ENCODE measurements at places on chromosomes 4 and X.

DNA sequence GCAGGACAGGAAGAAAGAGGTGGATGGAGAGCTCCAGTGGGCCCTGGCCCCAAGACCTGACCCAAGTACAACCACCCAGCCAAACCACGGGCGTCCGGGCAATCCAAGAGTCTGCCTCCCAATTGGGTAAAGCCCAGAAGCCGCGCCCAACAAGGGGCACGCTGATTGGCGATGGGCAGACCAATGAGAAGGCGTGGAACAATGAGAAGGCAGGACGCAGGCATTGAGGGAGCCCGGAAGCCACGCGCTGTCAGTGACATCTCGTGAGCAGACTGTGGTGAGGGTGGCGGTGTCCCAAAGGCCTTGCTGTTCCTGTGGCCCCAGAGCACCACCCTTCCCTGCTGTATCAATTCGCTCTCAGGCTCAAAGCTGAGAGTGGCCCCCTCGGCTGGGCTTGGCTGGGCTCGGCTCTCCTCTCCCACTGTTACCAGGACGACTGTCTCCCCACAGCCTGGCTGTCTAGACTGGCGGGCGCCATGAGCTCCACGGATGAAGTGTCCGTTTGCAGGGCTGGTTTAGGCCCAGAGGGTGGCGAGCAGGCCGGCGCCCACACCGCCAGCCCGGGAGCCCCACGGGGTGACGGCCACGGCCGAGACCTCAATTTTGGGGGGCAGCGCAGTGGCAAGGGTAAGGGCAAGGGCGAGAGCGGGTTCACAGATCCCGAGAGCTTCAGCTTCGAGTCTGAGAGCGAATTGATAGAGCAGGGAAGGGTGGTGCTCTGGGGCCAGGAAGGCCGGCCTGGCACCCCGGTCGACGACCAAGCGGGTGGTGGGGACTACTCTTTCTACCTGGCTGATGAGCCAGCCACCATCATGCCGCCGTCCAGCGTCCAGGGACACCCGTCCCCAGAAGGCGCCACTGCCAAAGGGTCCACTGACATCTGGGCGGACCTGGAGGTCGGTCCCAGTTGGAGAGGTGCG, at the start of gene LOC101059915:
TSS of gene LOC101059915 (plus strand) at position 219 of the 920 bp plus-strand sequence.
- no peak for DNase-seq

GRCh38 chrX:76850851-76851250, 423.3 kb downstream of the MAGEE1 start:
- no peak for DNase-seq

DNA sequence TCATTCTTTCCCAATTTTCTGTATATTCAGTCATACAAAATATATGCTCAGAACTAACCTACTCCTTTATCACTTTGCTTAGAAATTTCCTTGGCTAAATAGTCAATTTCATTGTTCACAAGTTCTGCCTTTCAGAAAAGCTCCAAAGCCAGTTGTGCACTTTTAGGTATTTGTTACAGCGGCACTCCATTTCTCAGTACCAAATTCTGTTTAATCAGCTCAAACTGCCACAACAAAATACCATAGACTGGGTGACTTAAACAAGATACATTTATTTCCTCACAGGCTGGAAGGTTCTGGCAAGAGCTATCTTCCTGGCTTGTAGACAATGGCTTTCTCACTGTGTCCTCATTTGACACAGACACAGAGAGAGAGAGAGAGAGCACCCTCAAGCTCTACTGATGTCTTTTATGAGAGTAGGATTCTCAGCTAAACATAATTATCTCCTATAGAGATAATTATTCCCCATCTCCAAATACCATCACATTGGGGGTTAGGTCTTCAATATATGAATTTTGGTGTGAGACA, 188.8 kb upstream of the FSTL5 start:
- no peak for DNase-seq

- no peak for DNase-seq
Measured at GRCh38 chrX:50157545-50158135, 43.2 kb downstream of the AKAP4 start.

GRCh38 chr4:100849319-100849718, 331.5 kb upstream of the EMCN start:
- DNase-seq = no peak

- no peak for DNase-seq
Measured at GRCh38 chrX:152642931-152643564, 5.4 kb downstream of the GABRQ start.

GRCh38 chrX:39212456-39212855, 411.2 kb downstream of the MID1IP1 start:
- no peak for DNase-seq

DNA sequence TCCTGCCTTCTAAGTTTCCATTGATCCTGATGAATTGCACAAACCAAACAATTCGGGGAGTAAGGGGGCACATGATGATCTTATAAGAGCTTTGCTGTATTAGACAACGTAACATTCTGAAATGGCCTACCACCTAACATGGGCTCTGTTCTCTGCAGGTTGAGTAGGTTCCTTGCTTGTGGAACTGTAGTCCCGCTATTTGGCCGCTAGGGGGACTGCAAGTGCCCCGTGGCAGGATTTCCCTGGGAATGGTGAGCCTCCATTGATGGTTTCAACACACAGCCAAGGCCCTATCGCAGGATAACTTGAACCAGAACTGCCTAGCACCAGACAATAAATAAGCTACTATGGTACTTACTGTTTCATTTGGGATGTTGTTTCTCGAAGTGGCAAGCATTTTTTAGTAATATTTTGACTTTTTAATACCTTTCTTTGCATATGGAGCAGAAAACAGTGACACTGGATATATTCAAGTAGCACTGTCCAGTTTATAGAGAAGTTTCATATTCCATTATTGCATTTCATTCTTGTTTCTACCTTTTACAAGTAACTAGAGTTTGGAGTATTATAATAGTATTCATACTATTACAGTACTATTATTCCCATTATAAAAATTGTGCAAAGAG, 11.9 kb downstream of the AR start:
- DNase-seq = no peak

DNA sequence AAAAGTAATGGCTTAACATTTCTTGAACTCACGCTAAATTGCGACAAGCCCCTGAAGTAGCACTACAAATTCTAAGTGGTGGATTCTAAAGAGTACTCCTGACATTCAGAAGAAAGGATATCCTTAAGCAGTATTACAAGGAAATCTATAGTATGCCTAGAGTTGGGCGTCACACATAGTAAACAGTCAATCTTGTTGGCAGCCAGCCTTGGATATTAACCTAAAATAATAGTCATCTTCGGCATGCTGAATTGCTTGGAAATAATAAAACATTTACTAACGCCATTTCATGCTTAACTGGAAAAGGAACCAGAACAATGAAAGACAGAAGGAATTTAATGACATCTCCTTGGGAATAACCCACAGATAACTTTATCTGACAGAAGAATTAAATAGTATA, 18.6 kb downstream of the ATP8A1 start:
- DNase-seq = no peak
